ENCODE measurements at places on chromosomes 4 and X. TPM values are rescaled to one million over a fixed set of nuclear protein-coding genes. Genes with fewer than 3 reads are reported as not detected.

SYNPO2 gene
- total RNA-seq = 38.9 TPM

USP17L5 gene
- not detected for total RNA-seq

RAB33A gene
- total RNA-seq = 0.75 TPM

SLC2A9 gene
- 19.0 TPM for total RNA-seq

GYG2 gene
- total RNA-seq = 1.4 TPM

MXRA5 gene
- total RNA-seq = 8.9 TPM

PDLIM3 gene
- 24.4 TPM for total RNA-seq

PRSS12 gene
- total RNA-seq = 5.4 TPM

COMMD8 gene
- total RNA-seq = 14.2 TPM

PPP4R3C gene
- not detected for total RNA-seq

DNA sequence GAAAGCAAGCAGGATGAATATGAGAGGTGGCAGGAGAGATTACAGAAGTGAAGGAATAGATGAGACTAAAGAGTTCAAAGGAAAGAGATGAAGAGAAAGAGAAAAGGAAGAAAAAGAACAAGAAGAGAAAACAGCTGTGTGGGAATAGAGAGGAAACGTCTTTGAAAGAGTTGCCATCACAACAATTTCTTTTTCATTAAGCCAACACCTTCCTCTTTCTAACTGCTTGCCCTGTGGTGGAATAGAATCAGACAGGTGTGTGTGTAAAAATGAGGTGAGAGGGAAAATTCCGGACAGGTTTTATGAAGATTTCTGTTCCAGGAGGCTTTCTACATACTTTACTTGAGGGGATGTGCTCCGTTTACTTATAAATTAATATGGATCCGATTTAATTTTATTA lies 28.8 kb downstream of the DTHD1 start:
- H3K27ac ChIP-seq = no peak overlapping the region
- DNase-seq = no peak
- H3K4me3 ChIP-seq = no peak overlapping the region
- no peaks in the 10 kb centered on the region for H3K27me3 ChIP-seq
- peaks cover 8% of the 10 kb centered on the region for H3K4me1 ChIP-seq

- H3K4me1 ChIP-seq = peaks cover 7% of the 10 kb centered on the region
- H3K36me3 ChIP-seq = no peaks in the 10 kb centered on the region
- no peak overlapping the region for H3K27ac ChIP-seq
These were observed 980 bp upstream of the GIMD1 start for GRCh38 chr4:106369456-106370060.

- no peak for DNase-seq
- no peak overlapping the region for H3K4me3 ChIP-seq
- H3K4me1 ChIP-seq = no peaks in the 10 kb centered on the region
These were observed 71.3 kb upstream of the STS start for GRCh38 chrX:7076245-7076661.

- no peak overlapping the region for H3K4me3 ChIP-seq
- H3K27me3 ChIP-seq = no peaks in the 10 kb centered on the region
- no peak for DNase-seq
- H3K27ac ChIP-seq = no peak overlapping the region
- H3K36me3 ChIP-seq = peaks cover 4% of the 10 kb centered on the region
- H3K4me1 ChIP-seq = peaks cover 13% of the 10 kb centered on the region
These were observed 9.7 kb downstream of the JADE1 start for GRCh38 chr4:128819082-128819742.

DNA sequence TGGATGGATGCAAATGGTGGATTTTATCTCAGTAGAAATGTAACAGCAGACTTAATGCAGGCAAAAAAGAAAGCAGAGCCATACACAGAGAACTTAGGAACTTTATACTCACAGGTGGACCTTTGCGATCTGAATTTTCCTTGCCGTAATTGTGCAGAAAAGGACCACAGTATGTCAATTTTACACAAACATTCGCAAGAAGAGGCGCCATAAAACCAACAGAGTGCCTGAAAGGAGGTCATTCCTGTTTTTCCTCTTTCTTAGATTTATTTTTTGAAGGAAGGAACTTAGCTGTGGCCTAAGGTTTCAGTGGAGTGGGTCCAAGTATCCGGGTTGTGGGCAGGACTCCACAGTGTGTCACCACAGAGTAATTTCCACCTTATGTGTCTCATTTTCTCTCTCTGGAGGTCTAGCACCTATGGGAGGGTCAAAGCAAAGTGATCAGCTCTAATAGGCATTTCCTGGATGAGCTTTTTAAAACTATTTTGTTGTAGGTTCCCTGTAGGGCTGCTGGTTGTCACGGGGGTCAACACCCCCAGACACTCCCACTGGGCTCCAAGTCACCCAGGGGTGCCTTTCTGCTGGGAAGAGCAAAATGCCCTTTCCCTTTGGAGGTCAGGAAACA lies 24.7 kb upstream of the PBDC1 start:
- H3K36me3 ChIP-seq = no peaks in the 10 kb centered on the region
- no peaks in the 10 kb centered on the region for H3K27me3 ChIP-seq
- peak overlapping the region; percentile 81 for H3K27ac ChIP-seq
- H3K4me3 ChIP-seq = peak overlapping the region; percentile 35

- no peak overlapping the region for H3K4me3 ChIP-seq
- no peaks in the 10 kb centered on the region for H3K36me3 ChIP-seq
- DNase-seq = no peak
These were observed 13.5 kb upstream of the LIMCH1 start for GRCh38 chr4:41524425-41524824.

DNA sequence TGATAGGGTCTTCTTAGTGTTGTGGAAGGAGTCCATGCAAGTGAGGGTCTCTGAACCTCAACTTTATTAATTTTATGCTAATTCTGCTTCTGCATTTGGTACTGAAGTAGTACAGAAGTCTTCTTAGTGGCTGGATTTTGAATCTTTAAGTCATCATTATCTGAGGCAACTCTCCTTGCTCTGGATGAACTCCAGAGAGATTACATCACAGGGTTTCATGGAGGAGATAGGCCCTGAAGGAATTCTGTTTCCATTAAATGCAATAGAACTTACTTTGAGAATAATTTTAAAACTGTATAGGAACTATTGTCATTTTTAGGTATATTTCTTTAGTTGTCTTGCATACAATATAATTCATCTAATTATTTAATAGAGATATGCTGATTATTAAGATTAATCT lies 451.2 kb downstream of the FAT4 start:
- no peaks in the 10 kb centered on the region for H3K36me3 ChIP-seq
- no peaks in the 10 kb centered on the region for H3K4me1 ChIP-seq
- no peak overlapping the region for H3K4me3 ChIP-seq
- H3K27ac ChIP-seq = no peak overlapping the region
- no peak for DNase-seq

- H3K36me3 ChIP-seq = no peaks in the 10 kb centered on the region
- H3K4me3 ChIP-seq = no peak overlapping the region
- no peaks in the 10 kb centered on the region for H3K4me1 ChIP-seq
- no peak overlapping the region for H3K27ac ChIP-seq
- no peak for DNase-seq
These were observed 96.8 kb upstream of the CXXC4 start for GRCh38 chr4:104591510-104591911.

- no peaks in the 10 kb centered on the region for H3K36me3 ChIP-seq
- H3K27me3 ChIP-seq = no peaks in the 10 kb centered on the region
- H3K4me3 ChIP-seq = no peak overlapping the region
- DNase-seq = no peak
- no peak overlapping the region for H3K27ac ChIP-seq
These were observed 16.6 kb upstream of the GASK1B start for GRCh38 chr4:158189422-158189821.

GRCh38 chr4:6658209-6658595 lies 17.7 kb downstream of the MRFAP1 start:
- DNase-seq = no peak
- no peak overlapping the region for H3K27ac ChIP-seq
- H3K4me3 ChIP-seq = peak overlapping the region; percentile 43
- H3K27me3 ChIP-seq = no peaks in the 10 kb centered on the region
- H3K36me3 ChIP-seq = no peaks in the 10 kb centered on the region

DNA sequence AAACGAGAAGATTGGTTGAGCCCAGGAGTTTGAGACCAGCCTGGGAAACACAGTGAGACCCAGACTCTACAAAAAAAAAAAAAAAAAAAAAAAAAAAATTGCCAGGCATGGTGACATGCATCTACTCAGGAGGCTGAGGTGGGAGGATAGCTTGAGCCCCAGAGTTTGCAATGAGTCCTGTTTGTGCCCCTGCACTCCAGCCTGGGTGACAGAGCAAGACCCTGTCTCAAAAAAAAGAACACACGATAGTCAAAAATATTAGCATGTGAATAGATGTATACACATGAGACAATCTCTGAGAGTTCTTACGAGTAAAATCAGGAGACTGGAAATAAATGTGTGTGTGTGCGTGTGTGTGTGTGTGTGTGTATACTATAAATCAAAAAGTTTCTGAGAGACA lies 966.3 kb downstream of the FSTL5 start:
- H3K4me1 ChIP-seq = no peaks in the 10 kb centered on the region
- H3K36me3 ChIP-seq = no peaks in the 10 kb centered on the region
- no peaks in the 10 kb centered on the region for H3K27me3 ChIP-seq
- no peak for DNase-seq

DNA sequence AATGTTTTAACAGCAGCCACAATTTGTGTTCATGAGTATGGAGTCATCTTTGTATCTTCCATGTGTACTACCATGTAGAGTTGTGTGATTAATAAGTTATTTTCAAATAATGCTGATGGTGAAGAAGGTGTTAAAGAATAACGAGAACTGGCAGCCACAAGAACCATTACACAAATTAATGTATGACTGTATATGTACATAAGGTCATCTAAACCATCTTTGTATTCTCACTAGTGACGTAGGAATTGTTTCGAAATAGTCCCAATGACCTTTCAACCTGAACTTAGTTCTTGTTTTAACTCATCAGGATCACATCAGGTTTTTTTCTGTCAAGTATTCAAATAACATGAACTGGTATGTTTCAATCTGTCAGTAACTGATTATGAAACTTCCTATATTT lies 48.3 kb upstream of the NOCT start:
- no peaks in the 10 kb centered on the region for H3K4me1 ChIP-seq
- no peaks in the 10 kb centered on the region for H3K27me3 ChIP-seq
- DNase-seq = no peak
- H3K27ac ChIP-seq = no peak overlapping the region

DNA sequence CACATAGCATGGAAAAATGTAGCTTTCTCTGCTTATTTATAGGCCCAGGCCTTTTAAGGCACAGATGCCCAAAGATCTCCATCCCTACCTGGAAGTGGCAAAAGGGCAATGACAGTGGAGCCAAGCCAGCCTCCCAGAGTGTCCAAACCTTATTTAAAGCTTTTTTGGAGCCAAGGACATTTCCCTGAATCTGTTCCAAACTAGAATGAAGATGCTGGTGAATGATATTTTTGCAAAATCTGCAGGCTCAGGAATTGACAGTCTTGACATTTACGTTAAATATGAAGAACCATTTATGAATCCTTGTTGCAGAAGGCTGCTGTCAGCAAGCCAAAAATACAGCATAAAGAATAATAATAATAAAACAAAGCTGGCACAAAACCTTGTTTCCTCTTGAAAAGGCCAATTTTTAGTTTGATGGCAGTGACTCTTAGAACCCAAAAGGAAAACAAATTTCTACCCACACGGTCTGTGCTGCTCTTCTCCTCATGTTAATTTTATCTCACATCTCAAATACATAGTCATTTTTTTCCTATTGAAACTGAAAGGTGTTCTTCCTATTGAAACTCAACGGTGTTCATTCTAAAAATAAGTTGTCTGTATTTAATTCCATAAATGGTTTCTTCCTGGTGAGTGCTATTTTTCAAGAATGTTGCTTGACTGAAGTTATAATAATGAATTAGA lies 206.3 kb upstream of the TBL1X start:
- H3K27ac ChIP-seq = no peak overlapping the region
- H3K4me3 ChIP-seq = no peak overlapping the region
- no peaks in the 10 kb centered on the region for H3K36me3 ChIP-seq
- no peak for DNase-seq
- no peaks in the 10 kb centered on the region for H3K4me1 ChIP-seq
- H3K27me3 ChIP-seq = no peaks in the 10 kb centered on the region

DNA sequence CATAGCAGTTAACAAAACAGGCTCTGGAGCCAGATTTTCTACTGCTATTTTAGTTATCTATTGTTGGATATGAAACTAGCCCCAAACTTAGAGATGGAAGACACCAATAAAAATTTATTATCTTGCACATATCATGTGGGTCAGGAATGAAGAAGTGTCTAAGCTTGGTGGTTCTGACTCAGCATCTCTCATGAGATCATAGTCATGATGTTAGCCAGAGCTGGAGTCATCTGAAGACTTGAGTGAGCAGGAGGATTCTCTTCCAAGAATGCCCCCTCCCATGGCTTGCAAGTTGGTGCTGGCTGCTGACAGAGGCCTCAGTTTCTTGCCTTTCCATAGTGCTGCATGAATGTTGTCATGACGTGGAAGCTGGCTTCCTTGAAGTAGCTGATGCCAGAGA lies 68.2 kb upstream of the TAPT1 start:
- H3K36me3 ChIP-seq = no peaks in the 10 kb centered on the region
- H3K27ac ChIP-seq = no peak overlapping the region
- no peaks in the 10 kb centered on the region for H3K27me3 ChIP-seq
- DNase-seq = no peak
- H3K4me1 ChIP-seq = peaks cover 9% of the 10 kb centered on the region

All from upper lobe of right lung (tissue), 1 donor.